ENCODE measurements at places on chromosomes 3 and 15.

- DNase-seq = peak; percentile 82
Measured at GRCh38 chr3:32018757-32019564, 37.4 kb downstream of the ZNF860 start.

- DNase-seq = no peak
Measured at GRCh38 chr3:175453361-175453760, 594.2 kb downstream of the NAALADL2 start.

DNA sequence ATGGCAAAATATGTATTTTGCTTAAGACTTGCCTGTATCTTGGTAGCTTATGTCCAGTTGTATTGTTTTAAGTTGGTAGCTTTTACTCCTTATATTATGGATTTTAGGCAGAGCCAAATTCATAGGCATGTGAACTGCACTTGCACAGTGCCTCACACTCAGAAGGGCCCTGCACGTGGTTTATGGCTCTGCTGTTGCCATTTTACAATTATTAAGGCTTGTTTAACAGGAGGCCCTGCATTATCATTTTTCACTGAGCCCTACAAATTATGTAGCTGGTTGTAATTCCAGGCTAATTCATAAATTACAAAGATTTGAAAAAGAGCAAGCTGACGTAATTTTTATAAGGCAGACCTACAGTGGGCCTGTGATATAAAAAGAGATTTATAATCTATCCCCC, 537.6 kb upstream of the UBE2E2 start:
- DNase-seq = no peak

DNA sequence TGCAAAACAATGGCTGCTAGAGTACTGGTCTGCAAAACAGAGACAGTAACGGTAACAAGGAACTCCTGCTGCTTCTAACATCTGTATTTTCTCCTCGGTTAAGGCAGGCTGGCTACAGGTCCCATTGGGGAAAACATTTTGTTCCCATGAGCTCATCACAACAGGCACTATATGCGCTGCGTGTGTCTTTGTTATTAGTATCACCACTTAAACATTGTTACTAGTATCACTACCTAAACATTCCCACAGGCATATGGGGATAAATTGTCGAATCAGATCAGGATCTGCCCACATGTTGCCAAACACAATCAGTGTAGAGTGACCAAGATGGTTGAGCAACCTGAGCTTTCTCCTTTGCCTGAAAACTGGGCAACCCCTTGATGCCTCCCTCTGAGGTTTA, 77.2 kb downstream of the TOP2B start:
- DNase-seq = no peak

DNA sequence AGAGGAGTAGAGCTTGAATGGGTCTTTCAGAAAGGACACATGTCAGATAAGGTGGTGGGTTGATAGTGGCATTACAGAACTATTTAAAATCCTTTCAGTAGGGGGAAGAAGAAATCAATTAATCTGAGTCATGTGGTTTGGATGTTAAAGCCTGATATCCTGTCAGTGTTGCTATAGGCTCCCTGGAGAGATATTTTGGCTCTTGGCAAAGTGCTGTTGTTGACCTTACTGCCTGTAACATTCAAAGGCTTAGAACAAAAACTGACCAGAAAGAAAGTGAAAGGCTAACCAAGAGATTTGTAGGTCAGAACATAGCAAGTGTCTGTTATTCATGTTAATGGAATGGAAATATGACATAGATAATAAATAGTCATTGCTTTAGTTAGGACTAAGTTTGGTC, 552.9 kb downstream of the DIPK2A start:
- DNase-seq = no peak

- DNase-seq = no peak
Measured at GRCh38 chr3:14784087-14784681, 34.6 kb upstream of the FGD5 start.

DNA sequence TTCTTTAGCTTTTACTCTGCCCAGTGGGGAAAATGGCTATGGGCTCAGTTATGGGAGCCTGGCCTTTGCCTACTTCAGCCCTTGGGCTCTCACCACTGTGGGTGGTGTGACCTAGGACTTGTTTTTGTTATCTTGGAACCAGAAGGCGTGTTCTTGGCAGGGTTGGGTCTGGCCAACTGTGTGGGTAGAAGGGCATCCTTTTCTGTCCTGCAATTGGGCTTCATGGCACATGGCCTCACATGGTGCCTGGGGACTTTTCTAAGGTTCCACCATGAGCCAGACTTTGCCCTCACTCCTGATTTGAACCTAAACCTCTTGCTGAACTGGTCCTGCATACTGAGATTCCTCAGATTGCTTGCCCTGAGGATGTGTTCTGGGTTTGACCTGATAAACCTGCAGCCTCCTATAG, 1.7 kb downstream of the GLYCTK start:
- DNase-seq = no peak

GRCh38 chr3:175726228-175726627, 867.1 kb downstream of the NAALADL2 start:
- no peak for DNase-seq

GRCh38 chr3:187315872-187316271, 24.3 kb upstream of the MASP1 start:
- DNase-seq = no peak

DNA sequence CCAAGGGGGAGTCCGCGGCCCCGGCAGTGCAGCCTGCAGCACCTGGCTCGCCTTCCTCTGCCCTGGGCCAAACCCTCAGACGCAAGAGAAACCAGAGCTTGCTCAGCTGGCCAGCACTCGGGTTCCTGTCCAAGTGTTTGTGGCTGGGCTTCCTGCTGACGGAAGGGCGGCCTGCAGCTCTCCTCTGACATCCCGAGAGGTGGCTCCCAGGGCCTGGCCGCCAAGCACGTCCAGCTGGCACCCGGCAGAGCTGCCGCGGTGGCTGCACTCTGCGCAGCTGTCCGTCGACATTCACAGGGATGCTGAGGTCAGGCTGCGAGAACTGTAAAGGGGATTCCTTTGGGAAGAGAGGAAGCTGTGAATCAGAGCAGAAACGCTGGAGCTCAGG, 85.6 kb downstream of the CPN2 start:
- DNase-seq = peak; percentile 99

DNA sequence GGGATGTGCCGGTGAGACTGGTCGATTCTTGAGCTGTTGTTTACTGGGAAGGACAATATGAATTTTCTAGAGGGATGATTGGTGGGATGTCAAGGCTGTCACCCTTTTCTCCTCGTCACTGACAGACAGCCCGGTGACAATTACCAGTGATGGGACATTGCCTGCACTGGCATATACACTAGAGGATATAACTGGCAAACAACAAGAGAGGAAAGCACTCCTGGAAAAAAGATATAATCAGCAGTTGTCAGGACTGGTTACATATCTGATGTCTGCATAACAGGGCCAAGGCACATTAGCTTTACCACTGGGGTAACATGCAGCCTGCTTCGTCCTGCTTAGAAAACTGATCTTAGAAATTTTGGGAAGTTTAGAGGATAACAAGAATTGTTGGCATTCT, 131.1 kb downstream of the ROBO2 start:
- DNase-seq = no peak

- DNase-seq = no peak
Measured at GRCh38 chr3:37905346-37905745, 43.7 kb downstream of the CTDSPL start.

GRCh38 chr15:57375827-57376695, at the start of gene CGNL1:
TSS of gene CGNL1 (plus strand) at chr15:57376505. CDS start at chr15:57438000, 61,495 bp downstream.
- peak; percentile 36 for DNase-seq

GRCh38 chr3:184335291-184335660, 2.1 kb upstream of the FAM131A start:
- no peak for DNase-seq

- no peak for DNase-seq
Measured at GRCh38 chr3:4729061-4729973, 236.2 kb downstream of the ITPR1 start.

DNA sequence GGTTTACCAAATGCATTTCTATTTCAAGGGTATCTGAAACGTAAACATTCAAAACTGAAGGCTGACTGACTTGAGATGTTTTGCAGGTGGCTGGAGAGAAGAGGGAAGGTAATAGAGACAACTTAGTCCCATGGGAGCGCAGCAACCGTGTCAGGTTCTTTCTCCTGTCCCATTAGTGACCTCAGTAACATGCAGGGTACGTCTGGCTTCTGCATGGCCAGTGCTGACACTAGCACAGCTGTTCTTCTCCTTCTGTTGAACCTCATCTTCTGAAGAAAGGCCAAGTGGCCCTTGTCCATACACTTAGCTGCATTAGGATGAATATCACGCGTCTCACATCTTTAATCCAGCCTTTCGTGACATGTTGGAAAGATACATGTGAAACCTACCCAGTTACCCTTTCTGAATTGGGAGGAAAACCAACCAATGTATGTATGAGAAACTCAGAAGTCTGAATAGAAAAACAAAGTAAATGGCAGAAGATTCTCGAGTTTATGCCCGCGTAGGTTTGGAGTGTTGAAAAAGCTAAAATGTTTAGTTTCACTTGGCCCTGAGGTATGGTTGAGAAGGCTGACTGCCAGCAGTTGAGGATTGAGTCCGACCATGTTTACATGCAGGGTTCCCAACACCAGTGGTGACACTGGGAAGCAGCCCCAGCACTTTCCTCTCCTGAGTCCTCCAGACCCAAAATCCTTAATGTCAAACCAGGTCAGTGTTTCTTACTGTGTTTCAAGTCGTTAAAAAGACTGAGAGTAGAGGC, 10.3 kb downstream of the NCBP2 start:
- no peak for DNase-seq
